ENCODE measurements at places on chromosomes 3 and 15.

DNA sequence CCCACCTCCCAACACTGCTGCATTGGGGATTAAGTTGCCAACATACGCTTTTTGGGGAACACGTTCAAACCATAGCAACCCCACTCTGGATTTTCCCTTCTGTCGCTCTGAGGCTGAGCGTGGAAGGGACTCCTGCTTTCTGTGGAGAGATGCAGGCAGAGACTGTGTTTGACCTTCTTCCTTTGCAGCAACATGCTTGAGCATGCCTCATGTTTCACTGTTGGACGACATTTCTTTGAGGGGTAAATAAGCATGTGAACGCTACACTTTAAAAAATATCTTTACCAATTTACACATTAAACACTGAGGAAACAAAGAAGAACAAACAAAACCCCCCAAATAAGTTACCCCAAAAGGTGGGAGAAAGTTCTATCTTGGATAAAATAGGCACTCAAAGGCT, 14.2 kb upstream of the MAPK6 start:
- no peak for DNase-seq

GRCh38 chr3:194296454-194297263, 54.5 kb downstream of the CPN2 start:
- no peak for DNase-seq

- peak; percentile 13 for DNase-seq
Measured at GRCh38 chr15:66252685-66253417, 699 bp downstream of the MEGF11 start.

GRCh38 chr15:76011627-76012551, at the start of gene NRG4:
Gene NRG4, minus strand, starts transcription at chr15:76012424. Its CDS starts 1,194 bp downstream, at chr15:76011230.
- DNase-seq = no peak

DNA sequence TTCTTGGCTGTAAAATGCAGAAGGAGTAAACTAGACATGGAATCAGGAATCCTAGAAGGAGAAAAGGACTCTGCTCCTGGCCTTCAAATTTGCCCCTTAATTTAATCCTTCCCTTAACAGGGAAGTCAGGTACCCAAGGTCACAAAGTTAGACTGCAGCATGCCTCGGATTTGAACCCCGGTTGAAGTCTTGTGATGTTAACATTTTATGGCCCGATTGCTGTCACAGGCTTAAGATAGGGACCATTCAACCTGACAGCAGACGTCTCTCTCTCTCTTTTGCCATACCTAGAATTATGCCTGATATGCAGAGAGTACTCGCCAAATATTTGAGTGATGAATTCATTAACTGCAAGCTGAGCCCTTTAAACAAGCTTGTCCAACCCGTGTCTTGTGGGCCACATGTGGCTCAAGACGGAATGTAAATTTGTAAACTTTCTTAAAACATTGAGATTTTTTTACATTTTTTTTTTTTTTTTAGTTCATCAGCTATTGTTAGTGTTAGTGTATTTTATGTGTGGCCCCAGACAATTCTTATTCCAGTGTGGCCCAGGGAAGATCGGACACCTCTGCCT, 217.2 kb downstream of the THSD4 start:
- DNase-seq = no peak
